T follicular helper cell (primary cell): ENCODE measurements at places on chromosomes 16 and 17.

DNA sequence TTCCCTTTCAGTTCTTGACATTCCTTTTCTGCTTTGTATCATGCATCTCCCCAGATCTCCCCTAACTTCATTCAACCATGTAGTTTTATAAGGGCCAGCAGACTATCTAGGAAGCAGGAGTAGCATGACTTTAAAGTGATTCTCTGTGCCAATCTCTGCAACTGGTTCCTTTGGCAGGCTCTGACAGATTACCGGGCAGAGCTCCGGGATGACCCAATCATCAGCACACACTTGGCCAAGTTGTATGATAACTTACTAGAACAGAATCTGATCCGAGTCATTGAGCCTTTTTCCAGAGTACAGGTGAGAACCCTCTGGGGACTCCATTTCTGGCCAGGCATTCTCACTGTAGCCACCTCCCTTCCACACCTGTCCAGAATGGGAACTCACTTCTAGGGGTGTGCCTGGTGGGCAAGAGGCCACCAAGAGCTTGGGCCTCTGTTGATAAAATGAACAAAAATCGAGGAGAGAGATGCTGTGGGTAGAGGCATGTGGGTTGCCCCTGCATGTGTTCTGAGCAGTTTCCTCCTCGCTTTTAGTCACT is 7.6 kb upstream of the CDK5R1 start:
- no peak for DNase-seq

DNA sequence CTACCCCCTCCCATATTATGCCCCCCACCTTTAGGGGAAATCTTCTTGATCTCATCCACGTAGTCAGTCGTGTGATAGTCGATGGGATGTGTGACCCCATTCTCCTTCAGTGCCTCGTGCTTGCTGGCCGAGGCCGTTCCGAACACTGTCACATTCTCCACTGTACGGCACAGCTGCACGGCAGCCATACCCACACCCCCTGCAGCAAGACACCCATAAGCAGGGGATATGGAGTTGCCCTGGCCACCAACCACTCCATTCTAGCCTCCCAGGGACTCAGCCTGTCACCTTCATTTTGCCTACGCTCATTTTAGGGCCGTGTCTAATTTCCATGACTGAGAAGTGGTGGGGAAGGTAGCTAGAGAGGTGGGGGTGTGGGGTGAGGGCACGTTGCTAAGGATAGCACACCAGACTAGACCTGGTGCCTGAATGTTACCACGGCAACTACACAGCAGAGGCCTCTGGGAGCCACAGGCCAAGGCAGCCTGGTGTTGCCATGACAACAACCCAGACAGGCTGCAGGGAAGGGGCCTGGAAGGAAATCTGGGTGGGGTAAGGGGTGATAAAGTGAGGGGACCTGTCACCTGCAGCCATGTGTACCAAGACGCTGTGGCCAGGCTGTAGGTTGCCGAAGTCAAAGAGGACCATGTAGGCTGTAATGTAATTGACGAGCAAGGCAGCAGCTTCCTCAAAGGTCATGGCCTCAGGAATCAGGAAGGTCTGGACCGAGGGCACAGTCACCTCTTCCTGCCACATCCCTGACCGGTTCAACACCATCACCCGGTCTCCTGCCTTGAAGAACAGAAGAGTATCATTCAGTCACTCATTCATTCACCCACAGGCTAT is 4.0 kb downstream of the VAT1 start:
- peak; percentile 36 for DNase-seq

DNA sequence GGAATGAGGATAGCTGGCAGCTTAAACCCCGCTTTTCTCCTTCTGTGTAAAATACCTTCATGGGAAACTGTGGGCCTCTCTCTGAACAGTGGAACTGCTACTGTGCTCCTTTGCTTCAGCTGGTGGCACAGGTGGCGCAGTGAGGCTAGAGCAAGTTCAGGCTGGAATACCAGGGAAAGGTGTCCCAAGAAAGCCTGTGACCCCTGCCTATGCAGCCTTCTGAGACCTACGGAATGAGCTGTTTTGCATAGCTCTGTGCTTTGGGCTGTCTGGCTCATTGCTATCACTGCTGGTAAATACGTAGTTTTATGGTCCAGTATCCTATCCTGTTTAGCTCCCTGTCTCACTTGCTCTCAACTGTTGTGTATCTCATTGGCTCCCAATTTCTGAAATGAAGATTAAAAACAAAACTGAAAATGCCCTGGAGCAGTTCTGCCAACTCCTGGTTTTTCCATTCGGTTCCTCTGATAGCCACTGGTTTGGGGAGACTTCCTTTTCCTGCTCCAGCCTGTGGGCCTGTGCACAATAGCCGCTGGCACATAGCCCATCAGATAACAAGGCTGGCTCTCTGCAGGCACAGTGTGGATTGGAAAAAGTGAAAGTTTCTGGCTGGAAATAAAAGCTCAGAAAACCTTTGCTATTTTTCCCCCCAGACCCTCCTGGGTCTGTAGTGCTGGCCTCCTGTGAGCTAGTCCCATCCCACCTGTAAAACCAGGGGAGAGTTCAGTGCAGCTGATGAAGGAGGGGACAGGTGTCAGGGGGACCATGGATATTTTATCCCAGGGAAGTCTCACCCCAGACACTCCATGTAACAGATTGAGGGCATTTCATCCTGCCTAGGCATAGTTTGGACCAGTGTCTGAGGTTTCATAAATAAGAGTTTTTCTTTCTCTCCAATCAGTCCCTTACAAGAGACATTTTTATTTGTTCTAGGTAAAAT is 24.0 kb downstream of the LIMD2 start:
- no peak for DNase-seq

GRCh38 chr16:85334718-85335583 is 222.7 kb upstream of the CIBAR2 start:
- DNase-seq, result no peak

DNA sequence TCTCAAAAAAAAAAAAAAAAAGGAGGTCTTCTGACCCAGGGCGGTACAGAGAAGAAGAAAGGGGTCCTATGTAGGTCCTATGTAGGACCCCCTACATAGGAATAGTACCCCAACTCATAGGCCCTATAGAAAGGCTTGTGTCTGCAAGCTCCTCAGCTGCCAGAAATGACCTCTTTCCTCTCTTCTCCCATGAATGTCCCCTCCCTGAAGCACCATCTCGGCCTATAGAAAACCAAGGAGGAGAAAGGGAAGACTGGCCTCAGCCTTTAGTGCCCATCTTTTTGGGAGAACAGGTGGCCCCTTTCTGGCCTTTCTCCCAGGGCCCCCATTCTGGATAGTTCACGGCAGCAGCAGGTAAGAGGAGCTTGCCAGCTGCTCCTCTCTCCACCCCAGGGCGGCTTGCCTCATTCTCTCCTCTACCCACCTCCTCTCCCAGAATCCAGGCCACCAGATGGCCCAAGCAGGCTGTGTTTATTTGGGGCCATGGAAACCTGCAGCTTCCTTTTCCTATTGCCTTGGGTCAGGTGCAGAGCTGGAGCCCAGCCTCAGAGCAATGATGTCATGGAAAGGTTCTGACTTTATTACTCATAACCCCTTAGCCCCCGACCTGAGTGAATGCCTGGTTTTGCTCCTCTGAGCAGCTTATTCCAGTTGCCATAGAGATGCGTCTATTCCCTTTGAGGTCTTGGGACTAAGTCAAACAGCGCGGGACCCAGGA is 1.6 kb upstream of the MRPL58 start:
- DNase-seq, result no peak

GRCh38 chr17:1871756-1872155 is 42.0 kb downstream of the RPA1 start:
- peak; percentile 27 for DNase-seq

GRCh38 chr17:17351901-17352781 is 49.0 kb downstream of the NT5M start:
- no peak for DNase-seq

GRCh38 chr16:88570691-88571092 is 489 bp downstream of the ZC3H18 start:
- DNase-seq, result peak; percentile 25

DNA sequence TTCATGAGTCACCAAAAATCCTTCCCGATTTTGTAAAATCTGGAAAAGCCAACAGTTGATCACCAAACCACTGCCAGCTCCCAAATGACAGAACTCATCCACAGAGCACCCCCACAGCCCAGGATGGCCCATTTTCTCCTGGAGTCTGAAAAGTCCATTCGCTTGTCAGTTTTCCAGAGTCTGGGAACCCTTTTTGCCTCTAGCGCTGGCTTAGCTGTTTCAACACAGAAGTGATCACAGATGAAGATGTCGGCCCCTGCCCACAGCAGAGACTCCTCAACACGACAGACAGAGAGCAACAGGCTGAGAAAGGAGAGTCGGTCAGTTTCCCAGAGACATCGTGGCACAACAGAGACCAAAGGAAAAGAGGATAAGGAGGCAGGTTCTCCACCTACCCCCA is 66.4 kb downstream of the NXN start:
- DNase-seq, result no peak
